ENCODE measurements at places on chromosomes 2 and 18. TPM values are rescaled to one million over a fixed set of nuclear protein-coding genes. Genes with fewer than 3 reads are reported as not detected.

The MSTN gene
- not detected for total RNA-seq

The AKAIN1 gene
- total RNA-seq: not detected

The PROC gene
- 2.9 TPM for total RNA-seq

The MARCO gene
- not detected for total RNA-seq

The SATB2 gene
- 3.4 TPM for total RNA-seq

The TUBB6 gene
- 207 TPM for total RNA-seq

The GRB14 gene
- total RNA-seq: 4.6 TPM
